ENCODE measurements at places on chromosomes 16 and 17.
A peak's percentile ranks its signal among the peaks of the same experiment; 100 is the strongest.

DNA sequence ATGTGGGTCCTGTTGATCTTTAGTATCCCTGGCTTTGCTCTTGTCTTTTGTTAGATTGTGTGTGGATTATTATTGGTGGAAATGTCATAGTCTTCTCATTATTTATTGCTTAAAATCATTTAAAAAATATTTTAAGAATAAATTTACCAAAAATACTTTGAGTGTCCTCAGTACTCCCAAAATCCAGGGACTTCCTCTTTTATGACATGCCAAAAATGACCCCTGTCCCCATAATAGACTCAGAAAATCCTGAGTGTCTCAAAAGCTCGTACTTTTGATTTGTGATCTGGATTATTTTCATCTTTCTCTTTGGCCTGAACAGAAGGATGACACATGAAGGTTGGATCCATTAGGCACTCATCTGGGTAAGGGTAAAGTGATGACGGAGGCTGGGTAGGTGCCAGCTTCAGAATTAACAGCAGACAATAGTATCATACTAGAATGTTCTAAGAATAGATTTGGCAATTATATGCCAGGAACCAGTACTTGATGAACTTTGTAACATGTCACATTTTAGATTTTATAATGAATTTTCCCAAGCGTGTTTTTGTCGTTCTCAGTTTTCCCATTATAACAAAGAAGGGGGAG is 602.2 kb upstream of the CDH8 start:
- peak; percentile 60 for DNase-seq

GRCh38 chr17:14461227-14461548 is 160.3 kb downstream of the HS3ST3B1 start:
- DNase-seq = no peak

DNA sequence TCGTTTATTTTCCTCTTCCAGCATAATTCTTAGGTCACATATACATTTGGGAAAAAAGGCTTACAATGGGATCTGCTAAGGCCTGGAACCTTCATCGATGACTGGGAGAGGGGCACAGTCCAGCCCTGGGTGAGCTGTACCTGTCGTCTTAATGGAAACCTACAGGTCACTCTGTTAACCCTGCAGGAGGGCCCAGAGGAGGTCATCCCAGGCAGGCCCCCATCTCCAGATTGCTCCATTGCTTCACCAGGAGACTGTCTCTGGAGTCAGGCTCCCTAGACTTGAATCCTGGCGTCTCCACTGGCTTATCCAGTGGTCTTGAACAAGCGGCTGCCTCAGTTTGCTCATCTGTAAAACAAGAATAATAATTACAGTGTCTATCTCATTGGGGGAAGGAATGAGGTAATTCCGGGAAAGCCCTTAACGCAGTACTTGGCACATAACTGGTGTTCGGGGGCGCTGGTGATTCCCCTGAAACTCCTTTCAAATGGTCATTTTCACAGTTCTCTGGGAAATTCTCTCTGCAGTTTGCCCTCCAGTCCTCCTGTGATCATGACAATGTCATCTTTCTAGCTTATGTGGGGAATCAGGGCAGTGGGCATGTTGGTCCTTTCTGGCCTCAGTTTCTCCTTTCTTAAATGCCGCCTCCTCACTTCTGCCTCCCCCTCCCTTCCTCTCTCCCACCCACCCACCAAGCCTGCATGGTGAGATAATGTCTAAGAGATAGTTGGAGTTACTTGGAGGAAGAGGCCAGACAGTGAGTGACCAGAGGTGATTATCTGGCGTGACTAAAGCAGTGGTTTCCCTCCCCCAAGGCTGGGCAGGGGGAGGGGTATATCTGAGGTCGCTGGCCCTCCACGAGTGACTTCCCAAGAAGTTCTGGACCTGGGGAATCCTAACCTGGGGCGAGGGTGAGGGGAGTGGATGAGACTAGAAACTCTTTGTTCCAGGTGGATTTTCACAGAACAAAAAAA is 31.3 kb upstream of the TAC4 start:
- DNase-seq = no peak

DNA sequence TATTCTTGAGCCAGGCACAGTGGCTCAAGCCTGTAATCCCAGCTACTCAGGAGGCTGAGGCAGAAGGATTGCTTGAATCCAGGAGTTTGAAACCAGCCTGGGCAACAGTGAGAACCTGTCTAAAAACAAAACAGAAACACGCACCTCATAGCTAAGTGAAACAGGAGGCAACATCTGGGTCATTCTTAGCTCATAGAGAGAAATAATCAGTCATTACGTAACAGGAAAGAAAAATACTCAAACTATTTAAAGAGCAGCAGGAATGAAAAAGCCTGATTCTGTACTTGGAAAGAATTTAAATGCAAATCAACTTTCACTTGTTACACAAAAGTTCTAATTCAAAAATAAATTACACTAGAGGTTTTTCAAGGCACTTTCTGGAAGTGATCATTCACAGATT is 17.2 kb downstream of the CHCT1 start:
- no peak for DNase-seq

GRCh38 chr16:83781-84615 is 6.0 kb downstream of the MPG start:
- peak; percentile 65 for DNase-seq

Measured in left cardiac atrium (tissue), 4 donors.